ENCODE measurements at places on chromosomes 12 and 14. TPM values are rescaled to one million over a fixed set of nuclear protein-coding genes. Genes with fewer than 3 reads are reported as not detected.

The RFX4 gene
- not detected for total RNA-seq

The SNRNP35 gene
- total RNA-seq, result 24.1 TPM

The ZNF839 gene
- 18.4 TPM for total RNA-seq

DNA sequence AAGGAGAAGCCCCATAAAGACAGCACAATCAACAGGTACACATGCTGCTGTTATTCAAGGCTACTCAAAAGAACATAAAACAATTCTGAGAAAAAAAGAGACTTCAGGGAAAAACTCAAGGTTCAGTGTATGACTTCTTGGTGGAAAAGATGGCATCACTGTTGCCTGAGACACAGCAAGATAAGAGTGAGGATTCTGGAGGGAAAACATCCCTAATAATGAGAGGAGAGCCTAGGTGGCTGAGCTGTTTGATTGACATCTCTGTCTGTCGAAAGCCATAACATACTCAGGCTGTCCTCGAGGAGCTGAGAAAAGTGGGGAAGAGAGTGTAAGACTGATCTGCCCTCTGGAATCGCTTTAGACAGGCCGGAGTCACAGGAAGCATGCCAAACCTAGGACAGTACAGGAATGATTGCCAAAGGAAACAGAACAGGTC is 193.4 kb upstream of the AMIGO2 start:
- no peak overlapping the region for H3K27ac ChIP-seq
- H3K4me3 ChIP-seq, result no peak overlapping the region
- peaks cover 89% of the 10 kb centered on the region for H3K4me1 ChIP-seq
- peaks cover 12% of the 10 kb centered on the region for H3K36me3 ChIP-seq
- no peak for DNase-seq
- no peaks in the 10 kb centered on the region for H3K27me3 ChIP-seq

DNA sequence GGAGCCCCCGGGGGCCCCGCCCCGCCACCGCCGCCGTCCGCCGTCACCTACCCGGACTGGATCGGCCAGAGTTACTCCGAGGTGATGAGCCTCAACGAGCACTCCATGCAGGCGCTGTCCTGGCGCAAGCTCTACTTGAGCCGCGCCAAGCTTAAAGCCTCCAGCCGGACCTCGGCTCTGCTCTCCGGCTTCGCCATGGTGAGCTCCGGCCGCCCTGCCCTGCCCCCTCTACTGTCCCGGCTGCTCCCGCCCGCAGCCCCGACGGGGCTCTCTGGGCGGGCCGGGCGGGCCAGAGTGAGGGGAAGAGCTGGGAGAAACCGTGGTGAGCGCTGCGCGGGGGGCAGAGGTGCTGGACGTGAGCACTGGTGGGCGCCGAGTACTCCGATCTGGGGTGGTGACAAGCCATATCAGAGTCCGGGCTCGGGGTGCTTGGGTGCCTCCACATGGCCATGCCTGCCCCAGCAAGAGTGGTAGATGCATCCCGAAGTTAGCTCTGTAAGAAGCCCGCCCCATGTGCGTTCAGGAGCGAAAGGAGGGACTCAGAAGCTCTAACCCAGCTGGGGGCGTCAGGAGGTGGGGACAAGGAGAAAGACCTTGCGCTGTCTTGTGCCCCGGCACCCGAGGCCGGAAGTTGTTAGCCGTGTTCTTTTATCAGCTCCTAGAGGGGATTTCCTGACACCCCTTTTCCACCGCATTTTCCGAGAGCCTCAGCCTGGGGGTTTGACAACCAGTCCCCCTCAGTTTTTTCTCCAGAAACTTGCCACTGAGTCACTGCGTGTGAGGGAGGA is 717 bp downstream of the ORAI1 start:
- H3K4me1 ChIP-seq, result peaks cover 49% of the 10 kb centered on the region
- peak overlapping the region; percentile 95 for H3K4me3 ChIP-seq
- DNase-seq, result peak; percentile 90
- no peaks in the 10 kb centered on the region for H3K27me3 ChIP-seq
- peaks cover 38% of the 10 kb centered on the region for H3K36me3 ChIP-seq

DNA sequence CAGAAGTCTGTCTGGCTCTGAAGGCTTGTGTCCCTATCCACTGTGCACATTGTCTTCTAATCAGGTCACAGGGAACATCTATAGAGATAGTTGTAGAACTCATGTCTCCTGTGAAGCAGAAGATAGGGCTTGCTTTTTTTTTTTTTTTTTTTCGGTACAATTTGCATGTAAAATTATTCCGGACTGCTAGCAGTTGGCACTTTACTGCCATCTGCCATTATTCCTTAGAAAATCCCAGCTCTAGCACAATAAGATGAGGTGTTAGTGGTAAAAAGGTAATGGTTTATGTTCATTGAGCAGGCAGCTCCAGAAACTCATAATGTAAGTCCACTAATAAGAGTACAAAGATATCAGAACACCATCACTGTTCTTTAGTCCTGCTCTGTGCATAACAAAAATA is 8.7 kb downstream of the MYRFL start:
- no peak overlapping the region for H3K4me3 ChIP-seq
- H3K4me1 ChIP-seq, result no peaks in the 10 kb centered on the region
- H3K27me3 ChIP-seq, result peaks cover 12% of the 10 kb centered on the region
- no peak for DNase-seq

DNA sequence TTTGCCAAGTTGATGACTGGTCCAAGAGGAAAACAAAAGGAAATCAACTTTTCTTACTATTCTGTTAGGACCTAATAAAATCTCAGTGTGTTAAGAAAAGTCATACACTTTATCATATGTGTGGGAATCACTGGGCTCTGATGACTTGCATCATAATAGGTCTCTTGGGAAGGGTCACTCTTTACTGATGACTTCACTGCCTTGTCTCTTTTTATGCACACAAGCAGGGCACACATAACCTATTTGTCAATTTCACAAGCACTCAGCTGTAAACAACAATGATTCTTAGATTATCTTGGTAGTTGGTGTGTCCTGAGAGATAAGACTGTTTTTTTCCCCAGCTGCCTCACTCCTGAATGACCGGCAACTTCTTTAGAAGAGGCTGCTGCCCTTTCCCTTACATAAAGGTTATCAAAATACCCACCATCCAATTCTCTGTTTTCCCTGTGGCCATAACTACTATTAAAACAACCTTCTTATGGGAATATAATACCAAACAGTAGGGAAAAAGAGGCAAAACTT is 50.9 kb upstream of the INSM2 start:
- no peak overlapping the region for H3K4me3 ChIP-seq
- no peaks in the 10 kb centered on the region for H3K4me1 ChIP-seq
- DNase-seq, result no peak
- no peak overlapping the region for H3K27ac ChIP-seq
- peaks cover 2% of the 10 kb centered on the region for H3K27me3 ChIP-seq
- H3K36me3 ChIP-seq, result no peaks in the 10 kb centered on the region

The IL26 gene
- total RNA-seq, result 0.23 TPM

DNA sequence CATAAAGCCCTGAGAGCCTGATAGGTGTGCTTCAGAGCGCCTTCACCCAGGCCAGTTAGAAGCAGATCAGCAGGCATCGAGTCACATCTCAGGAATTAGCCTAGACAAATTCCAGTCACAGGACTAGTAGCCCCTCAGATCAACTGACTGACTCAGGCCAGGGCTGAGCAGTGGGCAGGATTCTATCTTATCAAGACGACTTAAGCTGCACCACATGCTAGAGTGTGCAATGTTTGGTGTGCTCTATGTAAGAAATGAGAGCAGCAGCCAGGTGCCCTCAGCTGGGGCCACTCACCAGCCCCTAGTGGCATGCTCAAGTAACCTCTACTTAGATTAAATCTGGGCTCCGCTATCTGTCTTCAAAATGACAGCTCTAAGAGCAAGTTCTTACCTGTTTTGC is 19.7 kb upstream of the NGB start:
- no peaks in the 10 kb centered on the region for H3K27me3 ChIP-seq
- no peaks in the 10 kb centered on the region for H3K36me3 ChIP-seq
- no peak overlapping the region for H3K4me3 ChIP-seq
- H3K4me1 ChIP-seq, result no peaks in the 10 kb centered on the region
- no peak for DNase-seq
- H3K27ac ChIP-seq, result no peak overlapping the region

The CAPZA3 gene
- not detected for total RNA-seq

DNA sequence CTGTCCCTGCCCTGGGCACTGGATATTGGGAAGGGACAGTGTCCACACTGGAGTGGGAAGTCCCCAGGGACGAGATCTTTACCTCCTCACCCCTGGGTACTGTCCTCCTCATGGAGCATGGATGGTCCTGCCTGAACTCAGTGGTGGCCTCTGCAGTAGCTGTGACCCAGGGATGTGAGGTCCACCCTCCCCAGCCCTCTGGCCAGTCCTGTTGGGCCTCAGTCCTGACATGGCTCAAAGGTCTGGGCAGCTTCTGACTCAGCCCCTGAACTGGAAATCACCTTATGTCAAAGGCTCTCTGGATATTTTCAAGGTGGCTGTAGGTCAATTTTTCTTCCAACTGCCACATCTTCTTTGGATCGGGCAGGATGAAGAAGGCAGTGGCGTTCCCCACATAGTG is 24.4 kb downstream of the SERPINA1 start:
- H3K27me3 ChIP-seq, result peaks cover 3% of the 10 kb centered on the region
- DNase-seq, result no peak
- H3K4me1 ChIP-seq, result no peaks in the 10 kb centered on the region
- no peak overlapping the region for H3K27ac ChIP-seq
- H3K4me3 ChIP-seq, result no peak overlapping the region

GRCh38 chr12:33125755-33126154 is 229.2 kb upstream of the PKP2 start:
- no peaks in the 10 kb centered on the region for H3K4me1 ChIP-seq
- no peaks in the 10 kb centered on the region for H3K36me3 ChIP-seq
- no peaks in the 10 kb centered on the region for H3K27me3 ChIP-seq

DNA sequence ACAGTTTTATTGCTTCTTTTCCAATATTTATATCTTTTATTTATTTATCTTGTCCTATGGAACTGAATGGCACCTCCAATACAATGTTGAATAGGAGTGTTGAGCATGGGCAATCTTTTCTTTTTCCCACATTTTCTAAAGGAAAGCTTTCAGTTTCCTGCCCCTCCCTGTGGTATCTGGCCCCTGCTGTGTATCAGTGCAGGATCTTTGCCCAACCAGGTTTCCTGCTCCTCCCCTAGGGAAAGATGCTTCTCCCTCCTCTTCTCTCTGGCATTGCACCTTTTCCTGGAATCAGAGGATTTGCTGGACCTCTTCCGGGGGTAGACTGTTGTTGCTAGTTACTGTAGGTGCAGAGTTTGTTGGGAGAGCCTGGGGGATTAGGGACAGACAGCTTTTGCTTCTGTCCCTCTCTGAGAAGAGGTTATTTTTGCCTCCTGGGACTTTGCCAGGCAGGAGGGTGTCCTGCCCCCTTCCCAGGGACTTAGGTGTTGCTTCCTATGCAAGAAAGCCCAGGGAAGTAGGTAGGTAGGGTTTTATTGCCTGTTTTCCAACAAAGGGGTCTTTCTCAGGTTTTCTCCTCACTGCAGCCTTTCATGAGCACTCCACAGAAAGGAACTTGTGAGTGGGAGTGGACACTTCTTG is 67.6 kb downstream of the POLR3B start:
- peaks cover 6% of the 10 kb centered on the region for H3K36me3 ChIP-seq
- no peak for DNase-seq
- H3K4me1 ChIP-seq, result no peaks in the 10 kb centered on the region
- H3K27me3 ChIP-seq, result no peaks in the 10 kb centered on the region
- no peak overlapping the region for H3K4me3 ChIP-seq

The ZDHHC22 gene
- total RNA-seq, result not detected

GRCh38 chr12:75349946-75350345 is 15.5 kb downstream of the GLIPR1L1 start:
- no peak overlapping the region for H3K4me3 ChIP-seq
- H3K27ac ChIP-seq, result no peak overlapping the region
- DNase-seq, result no peak
- H3K36me3 ChIP-seq, result peaks cover 3% of the 10 kb centered on the region
- H3K4me1 ChIP-seq, result peaks cover 16% of the 10 kb centered on the region
- no peaks in the 10 kb centered on the region for H3K27me3 ChIP-seq

The ACRBP gene
- total RNA-seq, result 1.7 TPM

The NPFF gene
- total RNA-seq, result not detected

The USP44 gene
- total RNA-seq, result 18.9 TPM

DNA sequence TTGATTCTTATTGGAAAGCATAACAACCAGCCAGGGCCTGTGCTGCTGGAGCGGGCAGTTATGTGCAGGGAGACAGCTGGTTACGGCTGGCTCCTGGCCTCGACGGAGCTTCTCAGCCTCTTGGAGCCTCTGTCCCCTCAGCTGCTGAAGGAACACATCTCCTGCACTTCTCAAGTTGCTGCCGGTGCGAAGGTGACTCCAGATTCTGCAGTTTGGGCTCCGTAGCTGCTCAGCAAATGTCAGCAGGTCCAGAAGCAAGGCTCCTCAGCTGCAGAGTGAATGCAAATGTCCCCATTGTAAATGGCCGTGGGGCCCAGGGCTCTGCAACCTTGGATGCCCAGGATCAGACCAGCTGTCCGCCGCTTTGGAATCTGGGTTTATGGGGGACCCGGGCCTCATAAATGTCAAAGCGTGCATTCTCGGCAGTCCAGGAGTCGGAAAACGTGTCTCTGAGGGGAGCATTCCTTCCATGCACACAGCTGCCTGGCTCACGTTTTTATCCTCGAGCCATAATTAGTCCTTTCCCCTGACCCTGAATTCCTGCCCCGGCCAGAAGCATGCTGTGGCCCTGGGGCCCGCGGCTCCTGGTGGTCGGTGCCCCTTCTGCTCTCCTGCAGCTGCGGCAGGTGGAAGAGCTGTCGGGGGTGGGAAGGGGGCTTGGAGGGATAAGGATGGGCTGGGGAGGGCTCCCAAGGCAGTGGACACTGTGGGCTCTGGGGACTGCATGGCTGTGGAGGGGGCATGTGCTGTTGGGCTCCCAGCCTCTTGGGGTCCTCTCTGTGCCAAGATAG is 106.0 kb downstream of the KIF26A start:
- no peak for DNase-seq
- no peak overlapping the region for H3K27ac ChIP-seq
- no peaks in the 10 kb centered on the region for H3K36me3 ChIP-seq
- H3K4me3 ChIP-seq, result no peak overlapping the region
- no peaks in the 10 kb centered on the region for H3K4me1 ChIP-seq
- peaks cover 2% of the 10 kb centered on the region for H3K27me3 ChIP-seq

The CD163L1 gene
- not detected for total RNA-seq

DNA sequence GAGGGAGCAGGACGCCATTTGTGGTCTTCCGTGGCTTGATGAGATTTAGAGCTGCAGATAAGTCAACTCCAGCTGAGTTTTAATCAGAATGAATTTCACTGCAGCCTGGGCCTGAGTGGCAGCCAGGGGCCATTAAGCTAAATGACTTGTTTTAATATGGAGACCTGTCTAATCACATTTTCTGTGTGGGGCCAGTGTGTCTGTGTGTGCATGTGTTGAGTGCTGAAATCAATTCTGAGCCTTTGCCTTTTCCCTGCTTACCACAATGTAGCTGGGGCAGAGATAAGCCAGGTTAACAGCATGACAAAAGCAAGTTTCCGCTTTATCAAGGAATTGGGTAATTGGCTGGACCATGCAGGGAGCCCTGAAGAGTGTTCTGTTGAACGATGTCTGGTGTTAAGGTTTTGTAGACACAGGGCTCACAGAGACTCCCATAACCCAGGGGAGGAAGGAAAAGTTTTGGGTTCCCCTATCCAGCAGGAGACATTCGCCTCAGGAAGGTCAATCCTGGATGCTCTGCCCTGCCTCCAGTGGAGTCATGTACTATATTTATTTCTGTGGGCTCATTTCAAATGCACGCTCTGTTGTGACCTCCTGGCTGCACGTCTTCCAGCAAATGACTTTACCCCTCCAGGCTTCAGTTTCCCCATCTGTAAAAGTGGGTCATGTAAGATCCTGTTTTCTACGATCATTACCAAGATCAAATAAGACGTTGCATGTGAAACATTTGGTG is 24.2 kb downstream of the RPH3A start:
- no peaks in the 10 kb centered on the region for H3K36me3 ChIP-seq
- H3K27me3 ChIP-seq, result peaks cover 13% of the 10 kb centered on the region
- H3K27ac ChIP-seq, result no peak overlapping the region
- DNase-seq, result no peak
- no peaks in the 10 kb centered on the region for H3K4me1 ChIP-seq
